NCI-H2227 treated with DMSO at 0.1 percent for 48 hours (cell line): ENCODE measurements at places on chromosomes 1 and 21.
A peak's percentile ranks its signal among the peaks of the same experiment; 100 is the strongest.

DNA sequence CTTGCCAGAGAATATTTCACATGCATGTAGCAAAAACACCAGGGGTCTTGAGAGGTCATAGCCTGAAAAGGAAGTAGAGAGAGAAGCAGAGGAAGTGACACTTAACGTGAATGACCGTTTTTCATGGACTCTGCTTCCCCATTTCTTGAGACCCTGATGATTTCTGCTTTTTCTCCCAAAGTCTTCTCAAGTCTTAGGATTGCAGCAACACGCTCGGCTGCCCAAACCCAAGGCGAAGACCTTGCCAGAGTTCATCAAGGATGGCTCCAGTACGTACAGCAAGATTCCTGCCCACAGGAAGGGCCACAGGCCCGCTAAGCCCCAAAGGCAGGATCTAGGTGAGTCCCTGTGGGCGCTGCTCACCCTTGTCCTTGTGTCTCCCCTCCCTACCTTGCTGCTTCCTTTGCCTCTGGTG lies 12.8 kb downstream of the THEMIS2 start:
- no peak for DNase-seq

GRCh38 chr21:28588997-28589396 lies 403.7 kb downstream of the LTN1 start:
- DNase-seq: no peak

GRCh38 chr1:81513796-81514354 lies 286.9 kb upstream of the ADGRL2 start:
- no peak for DNase-seq

DNA sequence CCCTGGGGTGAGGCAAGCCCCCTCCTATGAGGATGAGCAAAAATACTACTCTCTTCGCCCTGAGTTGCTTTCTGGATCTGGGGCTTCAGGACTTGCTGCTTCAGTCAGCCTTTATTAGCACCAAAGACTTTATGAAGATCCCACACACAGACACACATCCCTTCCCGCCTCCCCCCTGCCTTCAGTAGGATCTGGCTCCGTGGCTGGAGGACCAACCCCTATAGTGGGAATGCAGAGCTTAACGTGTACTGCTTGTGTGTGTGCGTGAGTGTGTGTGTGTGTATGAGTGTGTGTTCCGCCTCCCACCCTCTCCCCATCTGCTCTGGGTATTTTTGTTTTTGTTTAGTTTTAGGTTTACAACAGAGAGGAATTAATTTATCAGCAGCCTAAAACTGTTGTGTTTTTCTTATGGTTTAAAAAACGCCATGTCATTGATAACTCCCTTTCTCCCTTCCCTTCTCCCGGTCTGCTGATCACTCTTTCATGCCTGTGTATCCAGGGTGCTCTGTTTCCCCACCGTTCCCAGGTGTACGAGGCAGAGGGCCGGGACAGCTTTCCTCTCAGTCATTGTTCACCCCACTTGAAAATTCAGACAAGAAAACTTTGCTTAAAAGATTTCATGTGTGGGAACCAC lies 27.5 kb upstream of the ZFP69B start:
- DNase-seq: no peak

- no peak for DNase-seq
Observed at GRCh38 chr1:11885916-11886315, 27.2 kb upstream of the NPPB start.

- no peak for DNase-seq
Observed at GRCh38 chr1:62437273-62437940, 558 bp downstream of the USP1 start.

GRCh38 chr1:16046842-16047241 lies 3.3 kb downstream of the CLCNKB start:
- no peak for DNase-seq

DNA sequence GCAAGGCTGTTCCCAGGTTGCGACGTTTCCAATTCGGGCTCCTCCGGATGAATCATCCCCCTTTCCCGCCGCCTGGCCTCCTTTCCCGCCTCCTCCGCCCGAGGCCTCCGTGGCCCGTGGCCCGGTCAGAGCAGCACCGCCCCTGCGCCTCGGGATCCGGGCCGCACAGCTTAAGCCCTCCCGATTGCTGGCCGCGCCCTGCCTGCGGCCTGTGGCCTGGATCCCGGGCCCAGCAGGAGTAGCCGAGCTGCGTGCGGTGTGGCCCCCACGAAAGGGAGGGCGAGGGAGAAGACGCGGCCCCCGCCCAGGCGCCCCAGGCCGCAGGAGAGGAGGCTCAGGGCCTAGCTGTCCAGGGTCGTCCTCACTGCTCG lies 1.0 kb downstream of the TMEM200B start:
- DNase-seq: no peak

- peak; percentile 72 for DNase-seq
Observed at GRCh38 chr1:159798893-159799292, 3.3 kb upstream of the FCRL6 start.

DNA sequence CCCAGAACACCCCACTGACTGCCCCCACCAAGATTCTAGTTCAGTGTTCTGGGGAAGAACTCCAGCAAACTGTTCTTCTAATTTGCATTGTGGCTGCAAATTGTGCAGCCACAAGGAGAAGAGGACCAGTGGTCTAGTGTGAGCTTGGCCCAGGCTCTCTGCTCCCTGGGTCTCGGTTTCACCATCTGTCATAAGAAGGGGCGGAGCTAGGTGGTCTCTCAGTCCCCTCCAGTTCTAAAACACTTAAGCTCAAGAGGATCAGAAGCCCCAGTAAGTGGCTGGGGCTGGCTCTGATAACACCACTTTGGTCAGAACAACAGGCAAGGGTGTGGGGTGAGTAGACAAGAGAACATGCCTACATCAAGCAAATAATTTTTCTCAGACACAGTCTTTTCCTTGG lies 99.9 kb downstream of the BEND5 start:
- DNase-seq: no peak

DNA sequence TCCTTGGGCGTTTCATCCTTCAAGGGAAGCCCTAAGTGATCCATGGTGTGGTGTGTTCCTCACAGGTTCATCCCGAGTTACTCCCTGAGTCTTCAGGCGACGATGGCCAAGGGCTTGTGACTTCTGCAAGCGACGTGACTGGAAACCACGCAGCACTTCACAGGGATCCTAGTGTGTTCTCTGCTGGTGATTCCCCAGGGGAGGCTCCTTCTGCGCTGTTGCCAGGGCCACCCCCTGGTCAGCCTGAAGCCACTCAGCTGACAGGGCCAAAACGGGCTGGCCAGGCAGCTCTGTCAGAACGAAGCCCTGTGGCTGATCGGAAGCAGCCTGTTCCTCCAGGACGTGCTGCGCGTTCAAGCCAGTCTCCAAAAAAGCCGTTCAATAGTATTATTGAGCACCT lies 71.5 kb downstream of the VPS26C start:
- no peak for DNase-seq

GRCh38 chr1:93707956-93708355 lies 26.3 kb upstream of the BCAR3 start:
- no peak for DNase-seq

DNA sequence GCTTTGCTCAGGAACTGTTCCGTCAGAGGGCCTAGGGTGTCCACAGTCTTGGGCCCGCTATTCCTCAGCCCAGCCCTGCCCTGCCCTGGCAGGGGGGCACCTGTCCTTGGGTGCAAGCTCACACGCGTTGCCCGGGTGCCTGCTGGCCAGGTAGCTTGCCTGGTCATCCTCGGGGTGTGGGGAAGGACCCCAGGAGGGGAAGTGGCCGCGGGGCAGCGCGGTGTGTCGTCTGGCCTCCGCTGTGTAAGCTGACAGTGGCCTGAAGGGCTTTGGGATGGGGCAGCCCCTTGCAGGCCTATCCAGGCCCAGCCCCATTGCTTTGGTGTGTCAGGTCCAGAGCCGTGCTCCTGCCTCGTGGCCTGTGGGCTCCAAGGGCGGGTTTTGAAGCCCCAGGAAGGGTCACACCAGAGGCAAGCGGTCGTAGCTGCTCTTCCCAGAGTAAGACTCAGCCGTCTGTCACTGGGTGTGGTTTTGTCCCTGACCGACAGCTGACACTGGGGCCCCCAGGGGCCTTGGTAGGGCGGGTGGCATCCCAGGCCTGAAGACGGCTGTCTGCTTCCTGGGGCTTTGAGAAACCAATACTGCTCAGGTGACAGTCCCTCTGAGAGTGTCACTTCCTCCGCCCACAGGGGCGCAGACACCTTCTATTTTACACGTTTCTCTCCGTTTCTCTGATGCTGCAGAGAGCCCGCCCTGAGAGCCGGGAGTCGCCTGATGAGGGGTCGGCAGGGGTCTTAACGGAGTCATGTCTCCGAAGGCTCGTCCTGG lies 72.1 kb downstream of the SKI start:
- no peak for DNase-seq

- no peak for DNase-seq
Observed at GRCh38 chr1:186479162-186479561, 18.2 kb upstream of the PDC start.

- DNase-seq: no peak
Observed at GRCh38 chr1:3422638-3423037, 31.8 kb upstream of the ARHGEF16 start.

GRCh38 chr1:149936170-149936991 lies at the start of gene MTMR11:
TSS of gene MTMR11 (minus strand) at chr1:149936879. CDS start at chr1:149936647, 232 bp downstream.
- no peak for DNase-seq

DNA sequence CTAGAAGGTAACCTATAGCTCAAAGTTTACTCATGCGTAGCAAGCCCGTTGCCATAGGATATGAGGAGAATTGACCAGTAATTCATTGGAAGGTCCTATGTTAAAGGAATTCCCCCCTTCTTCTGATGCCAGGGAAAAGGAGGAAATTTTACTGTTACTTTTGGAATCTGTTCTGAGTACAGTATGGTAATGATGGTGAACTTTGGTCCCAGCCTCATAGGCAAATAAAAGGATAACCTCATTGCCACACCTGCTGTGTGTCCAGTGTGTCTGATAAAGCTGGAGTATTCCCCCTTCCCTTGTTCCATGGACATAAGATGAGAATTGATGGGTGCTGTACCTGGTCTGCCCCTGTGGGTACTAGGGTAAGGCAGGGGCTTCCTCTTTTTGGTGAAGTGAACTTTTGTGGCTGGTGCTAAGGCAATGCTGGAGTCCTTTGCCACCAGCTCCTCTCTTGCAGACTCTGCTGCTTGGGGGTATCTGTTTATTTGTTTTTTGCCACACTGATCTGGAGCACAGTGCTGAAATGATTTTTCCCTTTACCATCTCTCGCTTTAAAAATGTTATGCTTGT lies 22.2 kb downstream of the MPZ start:
- DNase-seq: no peak

GRCh38 chr1:244971552-244972216 lies 107.3 kb upstream of the HNRNPU start:
- DNase-seq: peak; percentile 90

DNA sequence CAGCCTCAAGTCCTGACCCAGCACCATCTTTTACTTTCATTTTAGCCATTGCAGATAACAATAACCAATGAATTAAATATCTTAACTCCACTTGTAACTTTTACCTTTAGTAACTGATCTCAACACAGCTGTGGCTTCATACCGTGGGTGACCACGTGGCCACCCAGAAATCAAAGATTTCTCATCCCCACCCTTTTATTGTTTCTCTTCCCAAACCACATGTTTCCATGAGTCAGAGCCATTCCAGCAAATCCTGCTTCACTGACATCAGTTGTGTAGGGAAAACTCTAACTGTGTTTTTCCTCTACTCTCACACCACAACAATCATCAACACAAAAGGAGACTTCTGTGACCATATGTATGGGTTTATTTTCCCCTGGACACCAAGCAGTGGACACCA lies 25.1 kb upstream of the BRDT start:
- DNase-seq: no peak

DNA sequence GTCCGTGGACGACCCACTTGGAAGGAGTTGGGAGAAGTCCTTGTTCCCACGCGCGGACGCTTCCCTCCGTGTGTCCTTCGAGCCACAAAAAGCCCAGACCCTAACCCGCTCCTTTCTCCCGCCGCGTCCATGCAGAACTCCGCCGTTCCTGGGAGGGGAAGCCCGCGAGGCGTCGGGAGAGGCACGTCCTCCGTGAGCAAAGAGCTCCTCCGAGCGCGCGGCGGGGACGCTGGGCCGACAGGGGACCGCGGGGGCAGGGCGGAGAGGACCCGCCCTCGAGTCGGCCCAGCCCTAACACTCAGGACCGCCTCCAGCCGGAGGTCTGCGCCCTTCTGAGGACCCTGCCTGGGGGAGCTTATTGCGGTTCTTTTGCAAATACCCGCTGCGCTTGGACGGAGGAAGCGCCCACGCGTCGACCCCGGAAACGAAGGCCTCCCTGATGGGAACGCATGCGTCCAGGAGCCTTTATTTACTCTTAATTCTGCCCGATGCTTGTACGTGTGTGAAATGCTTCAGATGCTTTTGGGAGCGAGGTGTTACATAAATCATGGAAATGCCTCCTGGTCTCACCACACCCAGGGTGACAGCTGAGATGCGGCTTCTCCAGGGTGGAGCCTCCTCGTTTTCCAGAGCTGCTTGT lies 32.4 kb downstream of the PRMT2 start:
- peak; percentile 34 for DNase-seq

DNA sequence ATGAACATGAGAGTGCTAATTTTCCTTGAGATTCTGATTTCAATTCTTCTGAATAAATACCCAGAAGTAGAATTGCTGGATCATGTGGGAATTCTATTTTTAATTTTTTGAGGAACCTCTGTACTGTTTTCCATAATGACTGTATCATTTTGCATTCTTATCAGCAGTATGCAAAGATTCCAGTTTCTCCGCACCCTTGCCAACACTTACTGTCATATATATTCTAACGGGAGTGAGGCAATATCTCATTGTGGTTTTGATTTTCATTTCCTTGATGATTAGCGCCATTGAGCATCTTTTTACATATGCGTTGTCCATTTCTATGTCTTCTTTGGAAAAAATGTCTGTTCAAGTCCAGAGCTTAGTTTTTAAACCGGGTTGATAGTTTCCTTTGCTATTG lies 33.2 kb downstream of the VCAM1 start:
- no peak for DNase-seq

- DNase-seq: peak; percentile 49
Observed at GRCh38 chr1:95067062-95067461, 5.7 kb downstream of the ALG14 start.

DNA sequence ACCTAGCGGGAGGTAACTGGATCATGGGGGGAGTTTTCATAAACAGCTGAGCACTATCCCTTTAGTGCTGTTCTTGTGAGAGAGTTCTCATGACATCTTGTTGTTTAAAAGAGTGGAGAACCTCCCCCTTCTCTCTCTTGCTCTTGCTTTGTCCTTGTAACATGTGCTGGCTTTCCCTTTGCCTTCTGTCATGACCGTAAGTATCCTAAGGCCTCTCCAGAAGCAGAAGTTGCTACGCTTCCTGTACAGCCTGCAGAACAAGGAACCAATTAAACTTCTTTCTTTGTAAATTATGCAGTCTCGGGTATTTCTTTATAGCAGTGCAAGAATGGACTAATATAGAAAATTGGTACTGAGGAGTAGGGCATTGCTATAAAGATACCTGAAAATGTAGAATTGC lies 515.6 kb downstream of the NEGR1 start:
- no peak for DNase-seq

DNA sequence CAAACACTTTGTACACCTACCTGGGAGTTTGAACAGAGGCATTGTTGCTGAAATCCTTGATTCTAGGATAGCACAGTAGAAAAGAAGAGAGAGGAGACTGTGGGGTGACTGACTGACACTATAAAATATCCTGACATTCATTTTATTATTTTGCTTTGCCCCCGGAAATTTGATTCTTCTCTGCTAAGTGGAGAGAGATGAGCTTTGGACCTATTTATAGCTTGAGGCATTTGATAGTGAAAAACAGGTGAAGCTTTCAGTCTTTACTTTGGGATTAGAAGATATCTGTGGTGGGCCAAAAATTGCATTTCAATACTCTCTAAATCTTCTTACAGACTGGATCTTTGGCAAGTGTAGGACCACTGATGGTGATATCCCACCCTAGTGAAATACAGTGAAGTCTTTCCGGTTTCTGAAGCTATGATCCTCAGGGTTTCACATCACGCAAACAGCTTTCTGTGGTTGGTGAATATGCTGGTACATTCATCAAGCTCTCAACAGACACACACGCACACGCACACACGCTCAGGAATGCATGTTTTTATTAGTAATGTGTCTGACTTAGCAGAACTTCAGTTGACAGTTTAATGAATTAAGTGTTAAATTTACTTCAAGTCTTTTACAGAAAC lies at the start of gene AMPD1:
Gene AMPD1, minus strand, starts transcription at position 117 of the 629 bp plus-strand sequence. Its CDS starts 75 bp downstream, at position 42.
- no peak for DNase-seq
